NCI-H187 (cell line): ENCODE measurements at places on chromosomes 5 and 9.

DNA sequence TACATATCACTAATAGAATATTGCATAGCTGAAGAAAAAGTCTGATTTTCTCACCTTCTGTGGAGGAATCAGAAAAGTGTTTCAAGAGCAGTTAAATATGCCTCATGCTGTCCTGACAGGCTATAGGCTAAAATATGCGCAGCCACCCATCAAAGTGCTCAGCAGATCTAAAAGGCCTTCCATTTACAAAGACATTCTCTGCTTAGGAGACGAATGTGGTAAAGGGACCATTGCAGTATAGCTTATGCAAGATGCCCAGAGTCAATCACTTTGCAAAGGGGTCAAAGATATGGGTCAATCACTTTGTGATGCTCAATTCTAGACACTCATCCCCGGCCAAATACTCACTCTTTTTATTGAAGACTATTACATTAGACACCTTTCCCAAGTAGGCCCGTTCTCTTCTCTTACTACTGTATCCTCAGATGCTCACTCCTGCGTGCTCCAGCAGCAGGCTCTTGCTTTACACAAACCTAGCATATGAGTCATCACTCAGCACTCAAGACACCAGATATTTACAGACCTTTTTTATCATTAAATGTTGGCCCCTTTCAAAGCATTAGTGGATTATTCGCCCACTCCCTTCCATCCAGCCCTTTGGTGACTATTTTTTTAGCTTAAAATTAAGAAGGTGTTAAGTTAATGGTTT, 568.2 kb upstream of the CDH18 start:
- DNase-seq = no peak

DNA sequence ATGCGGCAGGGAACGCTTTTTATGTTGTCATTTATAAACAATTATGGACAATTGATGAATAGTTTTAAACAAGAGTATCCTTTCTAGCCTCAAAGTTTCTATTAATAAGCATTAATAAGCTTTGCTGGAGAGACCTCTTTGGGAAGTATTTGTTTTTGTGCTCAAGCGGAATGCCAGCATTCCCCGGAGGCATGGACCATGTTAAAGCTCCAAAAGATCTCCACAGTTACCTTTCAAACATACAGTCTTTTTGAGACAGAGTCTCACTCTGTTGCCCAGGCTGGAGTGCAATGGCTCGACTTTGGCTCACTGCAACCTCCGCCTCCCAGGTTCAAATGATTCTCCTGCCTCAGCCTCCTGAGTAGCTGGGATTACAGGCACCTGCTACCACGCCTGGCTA, 9.6 kb downstream of the MSANTD3 start:
- DNase-seq = no peak

- DNase-seq = no peak
These were observed 3.4 kb upstream of the GCNT4 start for GRCh38 chr5:75055727-75056144.

DNA sequence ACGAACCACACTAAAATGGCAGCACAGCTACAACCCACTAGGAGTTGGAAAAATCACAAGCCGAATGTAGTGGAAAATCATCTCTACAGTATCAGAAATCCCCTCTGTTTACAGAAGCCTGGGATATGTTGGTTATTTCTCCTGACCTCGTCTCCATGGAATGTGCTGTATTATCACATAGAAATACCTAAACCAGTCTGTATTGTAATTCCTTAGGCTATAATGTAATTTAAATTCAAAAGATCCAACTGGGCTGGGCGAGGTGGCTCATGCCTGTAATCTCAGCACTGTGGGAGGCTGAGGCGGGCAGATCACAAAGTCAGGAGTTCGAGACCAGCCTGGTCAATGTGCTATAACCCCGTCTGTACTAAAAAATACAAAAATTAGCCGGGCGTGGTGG, 244.8 kb upstream of the MPDZ start:
- DNase-seq = no peak

DNA sequence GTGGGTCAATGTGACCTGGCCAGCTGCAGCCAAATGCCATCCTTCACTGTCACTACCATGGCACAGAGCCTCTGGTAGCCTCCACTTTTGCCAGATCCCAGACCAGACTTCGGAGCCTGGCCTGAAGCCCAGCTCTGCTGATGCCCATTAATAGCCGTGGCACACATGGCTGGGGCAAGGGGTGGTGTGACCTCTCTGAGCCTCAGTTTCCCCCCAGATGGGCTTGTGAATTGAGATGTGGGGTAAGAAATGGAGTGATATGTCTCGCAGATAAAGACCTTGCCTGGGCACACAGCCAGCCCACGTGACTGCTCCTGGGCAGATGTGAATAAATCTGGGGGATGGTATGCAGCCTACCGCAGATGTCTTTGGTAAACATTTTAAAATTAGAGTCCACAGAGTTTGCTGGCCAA, 13.9 kb downstream of the SUSD3 start:
- no peak for DNase-seq

- no peak for DNase-seq
These were observed 33.5 kb upstream of the CRB2 start for GRCh38 chr9:123322273-123323195.

DNA sequence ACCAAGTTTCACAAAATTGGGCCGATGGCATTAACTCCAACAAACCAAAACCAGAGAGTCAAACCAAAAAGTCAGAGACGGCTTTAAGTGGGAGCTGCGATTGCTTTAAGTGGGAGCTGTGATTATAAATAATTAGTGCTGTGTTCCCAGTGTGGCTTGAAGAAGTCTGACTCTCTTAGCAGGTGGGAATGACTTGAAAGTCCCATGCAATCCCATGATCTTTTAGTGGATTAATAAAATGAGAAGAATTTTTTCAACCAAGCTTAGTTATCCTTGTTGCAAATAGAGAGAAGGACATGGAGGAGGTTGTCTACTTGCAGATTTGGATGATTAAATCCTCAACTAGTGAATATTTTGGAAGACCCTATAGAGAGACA, 68.5 kb downstream of the MYO10 start:
- no peak for DNase-seq

DNA sequence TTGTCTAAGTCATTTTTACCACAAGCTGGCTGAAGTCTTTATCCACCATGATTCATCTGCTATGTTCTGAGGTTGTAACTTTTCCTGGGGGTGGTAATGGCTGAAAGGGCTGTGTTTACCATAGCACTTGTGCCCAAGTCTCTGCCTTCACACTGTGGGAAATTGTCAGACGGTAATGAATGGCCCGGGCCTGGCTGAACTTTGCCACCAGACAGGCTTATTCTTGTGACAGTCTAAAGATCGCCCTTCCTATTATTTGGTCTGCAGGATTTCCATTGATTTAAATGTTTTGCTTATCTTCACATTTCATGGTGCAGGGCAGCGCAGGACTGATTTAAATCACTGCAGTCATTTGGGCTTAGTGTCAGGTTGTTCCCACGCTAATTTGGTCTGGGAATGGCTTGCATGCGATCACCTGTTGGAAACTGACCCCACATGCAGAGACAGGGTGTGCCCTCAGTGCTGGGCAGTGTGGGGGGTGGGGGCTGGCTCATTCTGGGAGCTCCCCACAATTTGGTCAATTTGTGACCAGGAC, 109.3 kb upstream of the ICE1 start:
- no peak for DNase-seq

- DNase-seq = no peak
These were observed 17.3 kb upstream of the TNIP1 start for GRCh38 chr5:151097820-151098767.

GRCh38 chr9:134083451-134083850, 15.6 kb upstream of the BRD3 start:
- DNase-seq = no peak

DNA sequence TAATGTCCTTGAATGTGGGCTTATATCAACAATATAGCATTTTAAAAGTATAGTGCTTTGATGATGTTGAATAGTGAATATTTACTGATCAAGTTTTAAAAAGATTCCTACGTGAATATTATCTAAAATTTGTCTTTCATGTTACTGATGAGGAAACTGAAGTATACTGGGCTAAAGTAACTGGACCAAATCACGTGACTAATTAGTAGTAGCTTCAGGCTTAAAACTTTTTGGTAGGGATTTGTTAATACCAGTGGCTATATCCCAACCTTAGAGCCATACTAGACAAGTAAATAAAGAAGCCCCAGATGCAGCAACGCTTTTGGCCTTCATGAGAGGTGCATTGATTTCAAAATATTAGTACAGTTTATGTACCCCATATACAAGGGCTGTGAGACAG, 152.1 kb upstream of the EDIL3 start:
- DNase-seq = no peak

GRCh38 chr9:105306351-105307140, 62.1 kb downstream of the SLC44A1 start:
- no peak for DNase-seq

GRCh38 chr5:115068239-115069086, 101.2 kb downstream of the TRIM36 start:
- peak; percentile 4 for DNase-seq

- no peak for DNase-seq
These were observed 85.7 kb downstream of the STK10 start for GRCh38 chr5:172102218-172102870.

- no peak for DNase-seq
These were observed 342.0 kb downstream of the MLLT3 start for GRCh38 chr9:20280330-20280729.

DNA sequence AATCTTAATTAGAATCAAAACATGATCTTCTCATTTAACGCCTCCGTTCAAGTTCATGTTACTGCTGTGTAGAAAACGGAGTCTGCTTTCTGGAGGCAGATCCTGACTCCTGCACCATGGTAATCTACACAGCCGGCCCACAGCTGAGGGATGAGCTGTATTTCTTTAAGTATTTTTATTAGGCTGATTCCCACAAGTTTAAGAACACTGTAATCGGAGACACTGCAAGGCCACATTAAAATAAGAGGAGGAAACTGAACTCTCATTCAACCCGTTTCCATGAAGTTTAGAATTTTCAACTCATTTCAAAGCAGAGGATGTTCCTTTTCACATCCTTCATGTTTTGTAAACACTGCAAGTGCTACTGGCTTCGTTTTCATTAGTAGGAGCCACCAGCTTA, 372.2 kb downstream of the NFIB start:
- no peak for DNase-seq

DNA sequence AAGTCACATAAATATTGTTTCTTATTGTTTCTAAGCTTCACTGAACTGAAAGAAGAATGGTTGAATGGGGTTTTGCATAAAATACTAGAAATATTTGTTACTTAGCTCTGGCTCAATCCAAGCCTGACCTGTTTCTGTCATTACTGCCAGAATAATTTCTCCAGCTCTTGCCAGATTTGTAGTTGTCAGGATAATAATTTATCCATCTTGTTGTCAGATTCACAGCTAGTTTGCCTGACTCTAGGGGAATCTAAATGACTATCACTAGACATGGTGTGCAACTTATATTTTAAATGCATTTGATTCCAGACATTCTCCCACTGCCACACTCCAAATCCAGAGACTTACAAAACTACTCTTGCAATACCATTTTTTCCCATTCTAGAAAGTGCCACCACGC, 422.7 kb downstream of the ZSWIM6 start:
- no peak for DNase-seq

GRCh38 chr5:56594792-56595191, 220.6 kb upstream of the MAP3K1 start:
- DNase-seq = no peak

DNA sequence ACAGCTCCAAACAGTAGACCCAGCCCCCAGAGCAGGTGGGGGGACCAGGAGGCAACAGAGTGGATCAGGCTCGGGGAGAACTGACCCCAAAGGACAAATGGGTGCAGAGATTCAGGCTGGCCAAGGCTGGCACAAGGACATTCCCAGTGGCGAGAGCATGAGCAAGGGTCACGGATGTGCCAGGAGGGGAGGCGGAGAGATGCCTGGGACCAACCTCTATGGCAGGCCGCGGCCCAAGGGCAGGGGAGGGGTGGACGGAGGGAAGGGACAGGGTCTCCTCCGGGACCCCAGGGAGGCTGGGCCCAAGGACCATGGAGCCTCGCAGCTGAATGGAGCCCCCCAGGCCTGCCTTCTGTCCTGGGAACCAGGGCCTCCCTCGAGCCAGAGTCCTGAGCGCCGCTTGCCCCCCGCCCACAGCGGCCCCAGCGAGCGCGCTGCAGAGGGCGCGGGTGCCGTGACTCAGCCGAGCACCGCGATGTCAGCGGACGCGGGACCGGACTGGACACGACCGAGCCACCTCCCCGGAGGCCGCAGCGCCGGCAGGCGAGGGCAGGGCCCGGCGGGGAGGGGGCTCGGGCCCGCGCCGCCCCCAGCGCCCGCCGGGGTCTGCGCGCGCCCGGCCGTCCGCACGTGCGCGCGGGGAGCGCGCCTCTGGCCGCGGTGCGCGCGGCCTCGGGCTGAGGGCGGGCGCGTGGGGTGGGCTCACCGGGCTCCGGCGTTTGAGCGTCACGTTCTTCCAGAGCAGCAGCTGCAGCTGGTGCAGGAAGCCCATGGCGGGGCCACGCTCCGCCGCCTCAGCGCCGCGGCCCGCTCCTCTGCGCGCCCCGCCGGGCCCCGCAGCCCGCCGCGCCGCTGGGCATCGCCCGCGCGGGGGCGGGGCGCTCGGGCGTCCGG, at the start of gene ABCA2:
Gene ABCA2, minus strand, starts transcription at position 869 of the 894 bp plus-strand sequence. Its CDS starts 97 bp downstream, at position 772.
- DNase-seq = no peak

GRCh38 chr5:118984602-118985001, 3.7 kb downstream of the DTWD2 start:
- no peak for DNase-seq

DNA sequence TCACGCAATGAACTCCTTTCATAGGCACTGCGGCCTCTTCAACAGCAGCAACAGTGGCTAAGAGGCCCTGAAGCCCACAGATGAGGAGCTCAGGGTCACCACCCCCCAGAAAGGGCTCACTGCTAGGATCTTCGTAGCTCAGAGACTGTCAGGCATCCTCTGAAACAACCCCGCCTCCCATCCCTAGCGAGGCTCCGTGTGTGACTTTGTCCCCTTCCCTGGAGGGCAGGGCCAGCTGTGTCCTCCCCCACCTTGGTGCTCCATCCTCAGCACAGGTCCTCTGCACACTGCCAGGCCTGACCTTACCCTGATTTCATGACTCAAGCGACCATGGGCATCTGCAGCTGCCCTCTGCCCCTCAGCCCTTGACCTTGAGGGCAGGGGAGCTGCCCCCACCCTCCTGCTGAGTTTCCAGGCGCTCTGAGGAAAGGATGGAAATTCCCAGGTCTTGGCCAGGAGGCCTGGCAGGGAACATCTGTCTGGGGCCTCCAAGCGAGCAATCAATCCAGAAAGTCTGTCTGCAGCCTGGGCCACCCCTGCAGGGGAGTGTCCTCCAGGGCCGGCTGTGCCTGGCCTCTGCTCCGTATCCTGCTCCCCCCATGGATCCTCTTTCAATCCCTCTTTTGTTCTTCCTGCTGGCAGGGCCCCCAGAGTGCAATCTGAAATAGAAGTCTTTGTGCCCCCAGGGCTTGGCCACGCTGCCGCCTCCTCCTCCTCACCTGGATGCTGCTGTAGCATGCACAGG, 6.8 kb upstream of the IRX4 start:
- no peak for DNase-seq
